ENCODE measurements at places on chromosomes 13 and 19. TPM values are rescaled to one million over a fixed set of nuclear protein-coding genes. Genes with fewer than 3 reads are reported as not detected.
A peak's percentile ranks its signal among the peaks of the same experiment; 100 is the strongest.

- peak; percentile 82 for DNase-seq
- no peaks in the 10 kb centered on the region for H3K27me3 ChIP-seq
- H3K4me3 ChIP-seq: no peak overlapping the region
- no peaks in the 10 kb centered on the region for H3K36me3 ChIP-seq
- H3K4me1 ChIP-seq: peaks cover 3% of the 10 kb centered on the region
Measured at GRCh38 chr13:42110410-42111155, 62.1 kb downstream of the DGKH start.

- H3K27ac ChIP-seq: peak overlapping the region; percentile 61
- H3K27me3 ChIP-seq: no peaks in the 10 kb centered on the region
- H3K4me1 ChIP-seq: peaks cover 28% of the 10 kb centered on the region
- H3K4me3 ChIP-seq: no peak overlapping the region
- peaks cover 5% of the 10 kb centered on the region for H3K36me3 ChIP-seq
Measured at GRCh38 chr19:44745341-44745831, 3.1 kb upstream of the BCL3 start.

DNA sequence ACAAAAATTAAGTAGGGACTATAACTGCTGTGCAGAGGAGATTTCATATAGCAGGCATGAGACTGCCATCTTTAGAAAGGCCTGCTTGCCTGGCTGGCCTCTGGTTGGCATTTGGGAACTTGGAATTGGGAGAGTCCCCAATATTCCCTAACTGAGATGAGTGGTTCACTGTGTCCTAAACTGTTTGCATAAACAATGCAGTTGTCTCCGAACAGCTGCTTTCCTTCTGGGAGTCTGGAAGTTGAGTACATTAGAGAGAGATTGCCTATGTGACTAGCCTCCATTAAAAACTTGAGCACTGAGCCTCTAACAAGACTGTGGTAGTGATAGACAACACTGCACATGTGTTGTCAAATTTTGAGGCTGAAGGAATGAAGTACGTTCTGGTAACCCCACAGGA lies 47.4 kb downstream of the STOML3 start:
- H3K27me3 ChIP-seq: no peaks in the 10 kb centered on the region
- H3K4me1 ChIP-seq: no peaks in the 10 kb centered on the region

COPE gene
- polyA plus RNA-seq: 461 TPM

CEACAM21 gene
- not detected for polyA plus RNA-seq

GRCh38 chr13:110356362-110356761 lies 49.3 kb downstream of the COL4A2 start:
- H3K4me1 ChIP-seq: peaks cover 15% of the 10 kb centered on the region
- no peak overlapping the region for H3K4me3 ChIP-seq
- H3K27ac ChIP-seq: no peak overlapping the region
- no peaks in the 10 kb centered on the region for H3K27me3 ChIP-seq
- no peak for DNase-seq

ZNF541 gene
- not detected for polyA plus RNA-seq

ZNF763 gene
- 0.75 TPM for polyA plus RNA-seq

DNA sequence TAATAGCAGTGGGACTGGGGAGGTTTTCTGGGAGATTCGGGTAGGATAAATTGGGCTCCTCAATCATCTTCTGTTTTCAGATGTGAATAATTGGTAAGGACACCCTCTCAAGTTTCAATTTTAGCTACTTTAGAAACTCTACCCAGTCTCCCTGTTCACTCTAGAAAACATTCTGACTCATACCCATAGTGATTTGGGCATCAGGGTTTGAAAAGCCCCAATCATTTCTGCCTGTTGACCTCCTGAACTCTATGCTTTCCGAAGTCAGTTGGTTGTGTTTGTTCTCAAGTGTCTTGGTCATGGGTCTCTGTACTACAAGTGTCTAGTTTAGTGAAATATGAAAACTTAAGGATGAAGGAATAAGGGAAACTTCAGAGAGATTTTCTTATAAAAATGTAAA lies 911.3 kb upstream of the GPC6 start:
- no peaks in the 10 kb centered on the region for H3K27me3 ChIP-seq
- H3K4me1 ChIP-seq: peaks cover 2% of the 10 kb centered on the region
- no peak overlapping the region for H3K4me3 ChIP-seq
- no peaks in the 10 kb centered on the region for H3K36me3 ChIP-seq
- no peak overlapping the region for H3K27ac ChIP-seq
- no peak for DNase-seq

DNA sequence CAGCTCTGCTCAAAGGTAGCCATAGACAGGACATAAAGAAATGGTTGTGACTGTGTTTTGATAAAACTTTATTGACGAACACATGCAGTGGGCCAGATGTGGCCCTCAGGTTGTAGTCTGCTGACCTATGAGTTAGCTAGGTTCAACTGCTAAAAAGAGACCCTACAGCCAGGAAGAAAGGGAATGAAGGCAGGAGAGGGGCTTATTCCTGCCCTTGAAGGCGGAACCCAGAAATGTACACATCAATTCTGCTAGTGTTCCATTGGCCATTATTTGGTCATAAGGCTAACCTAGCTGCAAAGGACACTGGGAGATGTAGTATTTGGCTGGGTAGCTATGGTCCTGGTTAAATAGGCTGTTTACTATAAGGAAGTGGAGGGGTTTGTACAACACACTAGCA lies 18.0 kb downstream of the APBA3 start:
- H3K4me3 ChIP-seq: no peak overlapping the region
- H3K27ac ChIP-seq: no peak overlapping the region
- H3K36me3 ChIP-seq: no peaks in the 10 kb centered on the region
- DNase-seq: no peak
- no peaks in the 10 kb centered on the region for H3K4me1 ChIP-seq

KCTD12 gene
- polyA plus RNA-seq: 1.4 TPM

PNMA8C gene
- polyA plus RNA-seq: 0.09 TPM

GRCh38 chr19:4781801-4782200 lies 9.7 kb upstream of the FEM1A start:
- no peak overlapping the region for H3K4me3 ChIP-seq
- H3K27me3 ChIP-seq: peaks cover 14% of the 10 kb centered on the region
- DNase-seq: no peak
- no peak overlapping the region for H3K27ac ChIP-seq

GRCh38 chr19:13931391-13932148 lies 6.6 kb downstream of the PODNL1 start:
- no peaks in the 10 kb centered on the region for H3K27me3 ChIP-seq
- no peak for DNase-seq
- H3K36me3 ChIP-seq: peaks cover 35% of the 10 kb centered on the region

- H3K27me3 ChIP-seq: peaks cover 41% of the 10 kb centered on the region
- peak overlapping the region; percentile 46 for H3K27ac ChIP-seq
- H3K36me3 ChIP-seq: peaks cover 14% of the 10 kb centered on the region
Measured at GRCh38 chr19:47418692-47419029, 666 bp downstream of the MEIS3 start.

ZNF534 gene
- polyA plus RNA-seq: not detected

DNA sequence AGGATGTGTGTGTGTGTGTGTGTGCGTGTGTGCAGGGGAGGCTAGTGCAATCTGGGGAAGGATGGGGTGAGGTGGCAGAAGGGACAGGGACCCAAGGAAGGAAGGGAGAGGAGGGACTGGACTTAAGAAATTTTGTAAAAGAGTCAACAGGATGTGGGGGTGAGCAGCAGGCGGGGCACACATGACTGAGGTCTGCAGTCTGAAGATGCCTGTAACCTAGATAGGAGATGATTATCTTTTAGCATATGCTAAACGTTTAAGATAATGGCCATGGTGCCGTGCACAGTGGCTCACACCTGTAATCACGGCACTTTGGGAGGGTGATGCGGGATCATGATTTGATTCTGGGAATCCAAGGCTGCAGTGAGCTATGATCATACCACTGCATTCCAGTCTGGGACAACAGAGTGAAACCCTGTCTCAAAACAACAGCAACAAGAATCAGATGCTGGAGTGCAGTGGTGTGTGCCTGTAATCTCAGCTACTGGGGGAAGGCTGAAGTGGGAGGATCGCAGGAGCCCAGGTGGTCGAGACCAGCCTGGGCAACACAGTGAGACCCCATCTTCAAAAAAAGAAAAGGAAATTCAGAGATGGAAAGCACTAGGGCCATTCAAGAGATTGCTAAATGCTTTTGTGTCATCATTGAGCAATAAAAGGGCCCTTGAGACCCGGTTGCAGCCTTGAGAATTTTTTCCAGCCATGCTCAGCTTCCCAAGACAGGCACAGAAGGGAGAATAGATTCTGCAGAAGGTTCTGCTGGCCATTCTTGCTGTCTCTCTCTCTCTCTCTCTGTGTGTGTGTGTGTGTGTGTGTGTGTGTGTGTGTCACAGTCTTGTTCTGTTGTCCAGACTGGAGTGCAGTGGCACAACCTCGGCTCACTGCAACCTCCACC lies 3.8 kb upstream of the ZNF414 start:
- H3K36me3 ChIP-seq: no peaks in the 10 kb centered on the region
- H3K4me1 ChIP-seq: peaks cover 11% of the 10 kb centered on the region
- DNase-seq: no peak
- H3K27ac ChIP-seq: peak overlapping the region; percentile 6
- no peak overlapping the region for H3K4me3 ChIP-seq

C19orf47 gene
- 16.3 TPM for polyA plus RNA-seq

WDR87 gene
- polyA plus RNA-seq: not detected

GRCh38 chr19:10501971-10502523 lies 1.1 kb downstream of the KEAP1 start:
- peaks cover 19% of the 10 kb centered on the region for H3K36me3 ChIP-seq
- no peaks in the 10 kb centered on the region for H3K27me3 ChIP-seq
- H3K4me1 ChIP-seq: peaks cover 3% of the 10 kb centered on the region
- DNase-seq: peak; percentile 29

DNA sequence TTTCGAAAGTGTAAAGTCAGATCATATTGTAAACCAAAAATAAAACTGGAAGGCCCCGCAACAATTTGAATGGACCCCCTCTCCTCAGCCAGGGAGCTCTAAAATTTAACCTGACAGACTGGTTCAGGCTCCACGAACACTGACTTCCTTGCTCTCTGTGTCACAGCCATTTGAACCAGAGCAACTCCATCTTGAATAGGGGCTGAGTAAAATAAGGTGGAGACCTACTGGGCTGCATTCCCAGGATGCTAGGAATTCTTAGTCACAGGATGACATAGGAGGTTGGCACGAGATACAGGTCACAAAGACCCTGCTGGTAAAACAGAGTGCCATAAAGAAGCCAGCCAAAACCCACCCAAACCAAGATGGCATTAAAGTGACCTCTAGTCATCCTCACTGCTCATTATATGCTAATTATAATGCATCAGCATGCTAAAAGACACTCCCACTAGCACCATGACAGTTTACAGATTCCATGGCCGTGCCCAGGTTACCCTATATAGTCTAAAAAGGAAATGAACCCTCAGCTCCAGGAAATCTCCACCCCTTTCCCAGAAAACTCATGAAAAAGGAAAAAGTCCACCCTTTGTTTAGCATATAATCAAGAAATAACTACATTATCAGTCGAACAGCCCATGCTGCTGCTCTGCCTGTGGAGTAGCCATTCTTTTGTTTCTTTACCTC lies 43.1 kb downstream of the RFXAP start:
- H3K36me3 ChIP-seq: peaks cover 18% of the 10 kb centered on the region
- H3K4me1 ChIP-seq: no peaks in the 10 kb centered on the region
- no peak overlapping the region for H3K4me3 ChIP-seq
- no peak for DNase-seq
- no peaks in the 10 kb centered on the region for H3K27me3 ChIP-seq

KLK14 gene
- not detected for polyA plus RNA-seq

- peaks cover 25% of the 10 kb centered on the region for H3K4me1 ChIP-seq
- peak overlapping the region; percentile 82 for H3K27ac ChIP-seq
- DNase-seq: peak; percentile 95
- H3K4me3 ChIP-seq: no peak overlapping the region
- peaks cover 11% of the 10 kb centered on the region for H3K36me3 ChIP-seq
- H3K27me3 ChIP-seq: no peaks in the 10 kb centered on the region
Measured at GRCh38 chr13:32211813-32212212, 103.3 kb downstream of the ZAR1L start.

DNA sequence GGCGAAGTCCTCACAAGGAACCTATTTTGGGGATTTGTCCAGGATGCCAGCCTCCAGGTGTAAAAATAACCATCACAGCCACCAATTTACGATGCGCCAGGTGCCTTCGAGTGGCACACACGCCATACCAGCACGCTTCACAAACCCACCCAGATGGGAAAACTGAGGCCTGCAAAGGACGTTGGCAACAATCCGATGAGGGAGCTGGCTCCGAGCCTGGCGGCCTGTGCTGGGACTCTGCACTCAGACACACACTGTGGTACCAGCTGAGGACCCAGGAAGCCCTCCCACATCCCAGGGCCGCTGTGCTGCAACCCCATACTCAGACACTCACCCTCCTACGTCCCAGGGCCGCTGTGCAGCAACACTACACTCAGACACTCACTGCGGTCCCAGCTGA lies 65.0 kb upstream of the C13orf46 start:
- no peak overlapping the region for H3K27ac ChIP-seq
- no peaks in the 10 kb centered on the region for H3K27me3 ChIP-seq
- peaks cover 35% of the 10 kb centered on the region for H3K36me3 ChIP-seq
- DNase-seq: no peak
- H3K4me3 ChIP-seq: no peak overlapping the region

GRCh38 chr13:28204043-28204442 lies 65.7 kb downstream of the PAN3 start:
- peaks cover 1% of the 10 kb centered on the region for H3K36me3 ChIP-seq
- H3K27ac ChIP-seq: no peak overlapping the region
- H3K4me3 ChIP-seq: no peak overlapping the region
- no peaks in the 10 kb centered on the region for H3K4me1 ChIP-seq
- DNase-seq: no peak

CEACAM20 gene
- not detected for polyA plus RNA-seq

DNA sequence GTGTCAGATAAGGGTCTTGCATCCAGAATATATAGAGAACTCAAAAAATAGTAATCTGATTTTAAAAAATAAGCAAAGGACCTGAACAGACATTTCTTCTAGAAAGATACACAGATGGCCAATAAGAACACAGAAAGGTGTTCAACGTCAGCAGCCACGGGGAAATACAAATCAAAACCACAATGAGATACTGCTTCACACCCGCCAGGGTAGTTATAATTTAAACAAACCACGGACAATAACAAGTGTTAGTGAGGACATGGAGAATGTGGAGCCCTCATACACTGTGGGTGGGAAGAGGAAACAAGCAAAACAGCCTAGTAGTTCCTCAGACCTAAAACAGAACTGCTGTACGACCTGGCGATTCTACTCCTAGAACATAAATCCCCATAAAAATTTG lies 26.7 kb upstream of the NAPA start:
- no peak overlapping the region for H3K4me3 ChIP-seq
- H3K4me1 ChIP-seq: peaks cover 3% of the 10 kb centered on the region
- no peaks in the 10 kb centered on the region for H3K36me3 ChIP-seq
- no peak overlapping the region for H3K27ac ChIP-seq
- peaks cover 38% of the 10 kb centered on the region for H3K27me3 ChIP-seq

GRCh38 chr19:45901432-45901911 lies 941 bp downstream of the MYPOP start:
- H3K36me3 ChIP-seq: peaks cover 20% of the 10 kb centered on the region
- DNase-seq: peak; percentile 42
- no peaks in the 10 kb centered on the region for H3K27me3 ChIP-seq
- no peak overlapping the region for H3K27ac ChIP-seq

ZIK1 gene
- 4.1 TPM for polyA plus RNA-seq

- H3K36me3 ChIP-seq: no peaks in the 10 kb centered on the region
- no peaks in the 10 kb centered on the region for H3K27me3 ChIP-seq
- no peak overlapping the region for H3K27ac ChIP-seq
- no peak overlapping the region for H3K4me3 ChIP-seq
Measured at GRCh38 chr13:71874458-71874857, 7.5 kb upstream of the DACH1 start.

FCER2 gene
- polyA plus RNA-seq: not detected
